Mammary epithelial cell (primary cell): ENCODE measurements at places on chromosomes 3 and 15.

- no peak for DNase-seq
Measured at GRCh38 chr3:123431658-123432324, 17.1 kb downstream of the ADCY5 start.

DNA sequence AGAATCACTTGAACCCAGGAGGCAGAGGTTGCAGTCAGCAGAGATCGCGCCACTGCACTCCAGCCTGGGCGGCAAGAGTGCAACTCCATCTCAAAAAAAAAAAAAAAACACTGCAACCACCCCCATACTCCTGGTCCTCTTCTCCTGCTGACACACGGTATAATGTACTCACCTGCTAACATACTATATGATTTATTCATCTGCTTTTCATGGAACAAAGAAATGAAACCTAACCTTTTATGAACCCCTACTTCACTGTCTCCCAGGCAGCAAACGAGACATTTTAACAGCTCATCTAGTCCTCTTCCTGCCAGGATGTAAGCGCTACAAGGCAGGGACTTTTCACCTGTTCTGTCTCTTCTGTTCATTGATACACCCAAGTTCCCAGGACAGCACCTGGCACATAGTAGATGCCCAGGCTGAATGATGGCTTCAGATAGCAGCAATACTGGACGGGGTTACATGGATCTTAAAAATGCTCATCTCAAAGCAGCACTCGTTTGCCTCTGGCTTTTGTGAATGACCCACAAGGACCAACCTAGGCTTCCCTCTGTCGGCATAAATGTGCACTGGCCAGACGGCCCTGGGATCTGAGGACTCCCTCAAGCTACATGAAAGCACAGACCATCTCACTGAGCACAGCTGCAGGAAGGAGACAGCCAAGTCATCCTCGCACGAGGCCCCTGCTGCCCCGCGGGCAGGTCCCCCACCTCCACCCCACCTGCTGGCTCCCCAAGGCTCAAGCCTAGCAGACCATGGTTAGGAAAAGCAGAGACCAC is 20.3 kb downstream of the XXYLT1 start:
- DNase-seq, result no peak

- no peak for DNase-seq
Measured at GRCh38 chr3:51522273-51522962, 16.1 kb upstream of the RAD54L2 start.

DNA sequence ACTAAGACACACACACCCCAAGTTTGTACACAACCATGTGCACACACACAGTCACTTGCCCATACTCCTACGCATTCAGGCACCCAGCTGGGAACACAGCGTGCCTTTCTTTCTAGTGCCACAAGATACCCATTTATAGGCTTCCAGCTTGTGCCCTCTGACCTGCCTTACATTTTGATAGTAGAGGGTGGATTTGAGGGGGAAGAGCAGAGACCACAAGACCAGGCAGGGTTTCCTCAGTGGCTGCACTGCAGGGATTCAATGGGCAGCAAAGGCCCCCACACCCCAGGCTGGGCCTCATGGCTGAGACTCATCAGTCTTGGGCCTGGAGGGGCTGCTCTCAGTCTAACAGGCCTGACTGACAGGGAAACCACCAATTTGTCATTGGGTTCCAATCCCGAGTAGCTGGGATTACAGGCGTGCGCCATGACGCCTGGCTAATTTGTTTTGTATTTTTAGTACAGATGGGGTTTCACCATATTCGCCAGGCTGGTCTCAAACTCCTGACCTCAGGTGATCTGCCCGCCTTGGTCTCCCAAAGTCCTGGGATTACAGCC is 18.8 kb upstream of the ANKDD1A start:
- no peak for DNase-seq
